Cerebellar nuclear complex (tissue), 1 donor: ENCODE measurements at places on chromosomes 3 and 15.

DNA sequence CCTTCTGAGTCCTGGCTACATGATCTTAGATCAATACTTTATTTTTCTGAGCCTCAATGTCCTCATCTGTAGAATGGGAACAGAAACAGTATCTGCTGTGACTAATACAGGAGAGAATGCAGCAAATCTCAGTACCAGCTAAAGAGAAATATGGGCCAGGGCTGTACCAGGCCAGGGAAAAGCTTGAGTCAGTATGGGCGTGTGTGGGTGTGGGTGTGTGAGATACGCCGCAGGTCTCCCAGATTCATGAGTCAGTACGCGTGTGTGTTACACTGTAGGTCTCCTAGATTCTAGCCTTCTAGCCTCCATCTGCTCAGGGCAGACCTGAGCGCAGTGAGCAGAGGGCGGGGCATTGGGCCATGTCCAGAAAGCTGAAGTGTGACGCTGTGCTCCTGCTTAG lies 15.2 kb downstream of the GNAI2 start:
- DNase-seq: no peak

- no peak for DNase-seq
Measured at GRCh38 chr3:122298239-122298638, 26.8 kb upstream of the CSTA start.

GRCh38 chr15:77631745-77632533 lies 773 bp downstream of the LINGO1 start:
- peak; percentile 2 for DNase-seq

DNA sequence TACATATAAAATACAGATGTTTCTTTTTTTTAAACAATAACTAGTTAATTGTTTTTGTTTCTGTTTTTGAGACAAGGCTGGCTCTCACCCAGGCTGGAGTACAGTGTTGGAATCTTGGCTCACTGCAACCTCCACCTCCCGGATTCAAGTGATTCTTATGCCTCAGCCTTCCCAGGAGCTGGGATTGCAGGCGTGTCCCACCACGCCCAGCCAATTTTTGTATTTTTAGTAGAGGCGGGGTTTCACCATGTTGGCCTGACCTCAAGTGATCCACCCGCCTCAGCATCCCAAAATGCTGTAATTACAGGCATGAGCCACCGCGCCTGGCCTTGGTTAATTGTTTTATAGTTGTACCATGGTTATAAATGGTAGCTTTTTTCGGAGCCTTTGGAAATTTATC lies 72.3 kb downstream of the PIAS1 start:
- DNase-seq: no peak

GRCh38 chr3:72887705-72888545 lies at the start of gene GXYLT2:
Gene GXYLT2 (plus strand): TSS chr3:72888046. CDS start chr3:72888234, 188 bp downstream.
- DNase-seq: no peak

- DNase-seq: no peak
Measured at GRCh38 chr3:42698216-42698910, 4.2 kb downstream of the HHATL start.

GRCh38 chr15:61908241-61908640 lies 152.0 kb downstream of the VPS13C start:
- no peak for DNase-seq

GRCh38 chr3:100523050-100523760 lies 30.8 kb downstream of the TMEM45A start:
- no peak for DNase-seq

- DNase-seq: no peak
Measured at GRCh38 chr3:41683666-41684350, 278.1 kb downstream of the ULK4 start.

DNA sequence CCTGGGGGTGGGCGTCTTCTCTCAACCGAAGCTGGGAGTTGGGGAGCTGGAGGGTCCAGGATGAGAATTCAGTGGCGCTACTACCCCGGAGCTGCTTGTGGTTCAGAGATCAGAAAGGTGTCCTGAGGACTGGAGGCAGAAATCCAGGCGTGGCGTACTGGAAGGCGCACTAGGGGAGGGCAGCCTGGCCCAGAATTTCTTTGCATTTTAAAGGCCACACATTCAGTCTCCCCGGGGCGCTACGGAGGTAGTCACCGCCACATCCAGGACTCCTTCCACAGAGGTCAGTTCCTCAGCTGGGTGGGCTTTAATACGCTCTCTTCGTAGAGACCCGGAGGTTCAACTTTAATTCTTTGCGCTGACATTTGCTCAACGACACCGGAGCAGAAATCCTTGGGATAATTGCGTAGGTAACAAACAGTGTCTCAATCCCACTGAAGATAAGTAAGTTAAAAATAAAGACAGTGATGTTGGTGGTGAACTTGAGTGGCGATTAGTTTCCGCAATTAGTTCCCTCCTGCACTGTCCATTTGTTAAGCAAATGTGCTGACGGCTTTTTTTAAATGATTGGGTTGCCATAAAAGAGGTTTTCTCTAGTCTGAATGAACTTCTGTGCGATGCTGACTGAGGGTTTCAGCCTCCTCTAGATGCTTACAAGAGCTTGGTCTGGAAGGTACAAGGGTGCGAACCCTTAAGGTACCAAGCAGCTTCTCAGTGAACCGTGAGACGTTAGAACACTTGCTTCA lies 535 bp downstream of the MCTP2 start:
- DNase-seq: no peak

- no peak for DNase-seq
Measured at GRCh38 chr15:91865950-91866349, 12.4 kb downstream of the SLCO3A1 start.

DNA sequence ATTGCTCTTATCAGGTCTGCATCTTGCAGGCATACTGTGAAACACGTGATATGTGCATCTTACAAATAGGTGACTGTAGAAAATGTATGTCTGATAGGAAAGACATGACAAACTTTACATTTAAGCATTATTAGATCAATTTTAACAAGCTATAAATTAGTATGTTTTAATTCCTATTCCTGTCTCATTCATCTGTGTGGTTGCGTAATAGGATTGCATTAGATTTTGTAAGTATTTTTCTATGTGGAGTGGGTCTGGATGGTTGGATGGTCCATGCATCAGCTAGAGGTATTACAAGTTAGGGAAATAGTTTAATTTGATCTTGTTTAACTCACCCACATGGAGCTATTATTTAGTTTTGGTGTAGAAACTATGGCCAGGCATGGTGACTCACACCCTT lies 18.8 kb downstream of the ASTE1 start:
- no peak for DNase-seq

- no peak for DNase-seq
Measured at GRCh38 chr3:132405188-132405587, 12.1 kb upstream of the DNAJC13 start.

GRCh38 chr3:184636741-184637316 lies 75.0 kb downstream of the MAGEF1 start:
- DNase-seq: no peak
